Fibroblast of mammary gland (primary cell): ENCODE measurements at places on chromosomes 1 and 21.

DNA sequence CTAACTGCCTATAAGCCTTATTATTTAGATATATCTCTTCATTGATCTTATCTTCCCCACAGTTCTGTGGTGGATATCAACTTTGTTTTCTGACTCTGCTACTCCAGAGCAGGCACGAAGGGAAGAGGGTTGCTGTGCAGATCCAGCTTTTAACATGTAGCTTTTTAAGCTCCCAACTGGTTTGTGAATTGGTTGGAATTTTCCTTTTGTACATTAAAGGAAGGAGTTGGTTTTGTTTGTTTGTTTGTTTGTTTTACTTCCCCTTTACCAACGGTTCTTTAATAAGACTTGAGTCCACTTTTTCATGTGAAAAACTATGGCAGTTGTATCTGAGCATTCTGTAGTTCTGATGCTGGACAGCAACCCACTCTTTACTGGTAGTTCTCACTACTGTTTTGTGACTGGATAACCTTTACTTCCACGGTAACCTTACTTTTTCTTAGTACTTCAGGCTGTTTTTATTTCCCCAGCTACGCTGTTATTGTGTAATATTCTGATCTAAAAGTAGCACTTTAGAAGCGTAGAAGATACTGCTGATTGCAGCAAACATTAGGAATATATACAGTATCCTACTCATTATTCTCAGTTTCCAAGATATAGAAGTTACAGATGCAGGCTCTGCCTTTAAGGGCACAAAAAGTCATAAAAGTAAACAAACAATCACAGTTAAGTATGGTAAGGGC, 1.6 kb downstream of the GNPAT start:
- peak; percentile 31 for DNase-seq

DNA sequence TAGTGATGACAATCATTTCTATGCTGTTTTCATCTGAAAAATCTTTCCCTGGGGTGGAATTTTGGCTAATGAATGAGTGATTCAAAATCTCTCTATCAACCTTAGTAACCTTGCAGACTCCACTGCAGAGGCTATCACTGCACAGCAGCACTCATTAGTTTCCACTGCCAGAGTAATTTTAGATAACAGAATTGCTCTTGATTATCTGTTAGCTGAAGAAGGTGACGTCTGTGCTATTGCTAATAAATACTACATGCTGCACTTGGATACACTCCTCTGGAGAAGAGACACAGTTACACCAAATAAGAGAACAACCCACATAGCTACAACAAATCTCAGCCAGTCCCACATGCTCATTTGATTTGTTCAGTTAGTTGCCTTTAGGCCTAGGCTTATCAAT, 1348.4 kb downstream of the NCAM2 start:
- DNase-seq = no peak

DNA sequence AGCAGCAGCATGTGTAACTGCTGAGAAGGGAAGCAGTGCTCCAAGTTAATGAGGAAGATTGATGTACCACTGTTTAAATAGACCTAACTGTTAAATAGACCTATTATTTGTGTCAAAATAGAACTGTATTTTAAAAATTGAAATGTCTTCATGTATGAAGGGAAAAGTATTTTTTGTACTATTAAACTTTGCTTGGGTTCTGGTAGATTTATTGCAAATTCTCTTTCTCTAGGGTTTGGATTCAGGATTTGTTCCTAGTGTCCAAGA, 128.3 kb downstream of the OSBPL9 start:
- DNase-seq = no peak

GRCh38 chr1:178094739-178095645, 1.1 kb downstream of the RASAL2 start:
- DNase-seq = peak; percentile 51

- DNase-seq = no peak
Observed at GRCh38 chr1:212260557-212261355, 24.5 kb upstream of the PPP2R5A start.

GRCh38 chr1:206672844-206673758, 11.6 kb upstream of the MAPKAPK2 start:
- DNase-seq = peak; percentile 51

GRCh38 chr1:116540088-116540487, 30.7 kb downstream of the CD58 start:
- DNase-seq = no peak

DNA sequence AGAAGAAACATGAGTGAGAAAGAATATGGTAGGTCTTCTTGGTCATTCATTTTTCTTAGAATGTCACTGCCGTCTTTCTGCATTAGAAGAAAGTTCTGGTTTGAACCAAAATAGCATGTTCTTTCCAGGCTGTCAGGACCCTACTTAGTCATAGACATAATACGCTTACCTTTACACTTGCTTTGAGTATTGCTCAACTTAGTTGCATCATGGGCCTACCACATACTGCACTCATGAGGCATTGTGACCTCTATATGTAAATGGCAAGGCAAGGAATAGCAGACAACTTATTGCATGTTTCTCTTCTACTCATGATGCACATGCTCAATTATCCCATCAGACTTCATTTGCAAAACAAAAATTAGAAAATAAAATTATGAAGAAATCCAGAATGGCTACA, 415.0 kb downstream of the HLX start:
- DNase-seq = peak; percentile 90
